NCI-H1436 (cell line): ENCODE measurements at places on chromosomes 3 and 15.

DNA sequence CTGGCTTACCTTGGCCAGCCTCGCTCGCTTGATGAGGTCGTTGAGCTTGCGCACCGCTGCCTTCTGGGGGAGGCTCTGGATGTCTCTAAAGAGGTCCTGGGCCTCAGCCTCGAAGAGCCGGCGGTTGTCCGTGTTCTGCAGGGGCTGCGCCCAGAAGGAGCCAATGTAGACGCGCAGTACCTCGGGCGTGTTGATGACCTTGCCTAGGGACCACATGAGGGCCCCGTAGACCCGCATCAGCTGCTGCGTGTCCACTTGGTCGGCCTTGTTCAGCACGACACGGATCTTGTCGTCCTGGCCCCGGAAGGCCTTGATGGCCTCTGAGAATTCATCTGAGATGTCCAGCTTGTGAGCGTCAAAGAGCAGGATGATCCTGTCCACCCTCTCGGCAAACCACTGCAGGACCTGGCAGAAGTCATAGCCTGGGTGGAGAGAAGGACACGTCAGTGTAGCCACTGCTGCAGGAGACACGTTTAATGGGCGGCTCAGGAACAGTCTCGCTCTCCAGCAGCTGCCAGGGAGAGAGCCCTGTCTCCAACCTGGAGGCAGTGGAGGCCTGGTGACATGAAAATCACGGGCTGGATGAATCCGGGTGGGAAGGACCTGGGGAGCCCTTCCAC, 25.5 kb upstream of the SPTBN5 start:
- DNase-seq = no peak

- no peak for DNase-seq
Observed at GRCh38 chr3:156614642-156615511, 59.5 kb upstream of the TIPARP start.

GRCh38 chr3:39241561-39241960, 38.3 kb downstream of the CX3CR1 start:
- DNase-seq = no peak

DNA sequence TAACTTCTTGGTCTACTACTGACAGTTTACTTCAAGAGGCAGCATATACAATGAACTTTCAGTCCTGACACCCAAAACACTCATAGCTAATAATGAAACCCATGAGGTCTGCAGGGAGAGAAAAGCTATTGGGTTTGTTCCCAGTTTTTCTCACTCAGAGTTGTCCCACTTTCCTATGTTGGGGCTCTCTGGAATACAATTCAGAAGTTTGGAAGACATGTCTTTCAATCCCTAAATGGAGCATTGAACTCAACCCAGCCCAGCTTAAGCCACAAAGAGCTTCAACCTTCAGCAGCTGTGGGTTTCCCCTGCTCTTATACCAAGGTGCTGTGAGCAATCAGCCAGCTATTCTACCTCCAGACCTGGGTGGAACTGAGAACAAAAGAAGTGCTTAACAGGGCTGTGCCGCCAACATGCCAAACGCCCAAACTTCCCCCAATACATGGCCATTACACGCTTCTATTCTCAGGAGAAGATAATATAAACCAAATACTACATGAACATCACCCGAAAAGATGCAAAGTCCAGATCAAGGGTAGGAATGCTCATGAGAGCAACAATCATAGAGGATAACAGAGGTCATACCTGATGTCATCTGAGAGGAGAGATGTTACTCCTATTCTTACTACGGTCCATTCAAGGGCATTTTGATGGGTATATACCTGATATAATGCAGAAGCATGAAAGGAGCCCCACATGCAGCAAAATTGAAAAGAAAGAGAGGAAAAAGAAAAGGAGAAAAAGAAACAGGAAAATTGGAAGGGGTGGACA, 131.2 kb upstream of the TGFBR2 start:
- DNase-seq = no peak

DNA sequence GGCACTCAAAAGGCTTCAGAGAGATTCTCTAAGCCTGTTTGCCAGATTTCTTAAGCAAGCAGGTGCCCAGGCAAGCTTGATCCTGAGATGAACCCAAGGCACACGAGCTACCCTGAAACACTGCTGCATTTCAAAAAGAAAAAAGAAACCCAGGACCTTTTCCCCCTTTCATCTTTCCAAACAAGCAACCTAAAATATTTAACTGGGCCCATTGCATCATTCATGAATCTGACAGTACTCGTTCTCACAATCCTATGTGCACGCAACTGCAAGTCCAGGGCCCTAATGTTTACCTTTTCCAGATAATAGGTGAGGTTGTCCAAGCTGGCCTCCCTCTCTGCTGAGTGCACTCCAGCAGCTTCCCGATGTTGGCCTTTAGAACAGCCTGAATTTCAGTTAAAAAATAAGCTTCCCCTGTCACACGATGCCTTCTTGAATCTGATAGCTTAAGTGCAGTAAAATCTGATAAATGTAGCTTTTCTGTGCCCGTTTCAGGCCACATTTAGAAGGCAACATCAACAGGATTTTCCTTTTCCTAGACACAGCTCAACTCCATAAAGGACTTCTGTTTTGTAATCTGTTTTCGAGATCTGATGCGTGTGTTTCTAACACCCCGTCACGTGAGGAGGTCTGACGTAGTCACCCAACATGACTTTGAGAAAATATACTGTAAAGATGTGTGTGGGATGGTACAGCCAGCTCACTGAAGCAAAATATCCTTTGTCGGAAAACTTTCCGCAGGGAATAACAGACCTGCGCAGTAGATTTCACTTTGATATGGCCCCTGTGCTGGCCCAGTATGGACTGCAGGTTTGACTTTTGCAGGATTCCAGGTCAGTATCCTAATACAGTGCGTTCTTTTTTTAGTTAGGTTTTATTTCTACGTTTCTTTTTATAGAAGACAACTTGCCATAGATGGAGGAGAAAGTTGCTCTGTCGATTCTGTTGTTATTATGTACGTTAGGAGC, 55.1 kb upstream of the RASA2 start:
- no peak for DNase-seq
